Skin of body (tissue), 3 donors: ENCODE measurements at places on chromosomes 2 and 18.
A peak's percentile ranks its signal among the peaks of the same experiment; 100 is the strongest.

- DNase-seq, result no peak
Measured at GRCh38 chr2:75055142-75055819, 96.8 kb downstream of the POLE4 start.

DNA sequence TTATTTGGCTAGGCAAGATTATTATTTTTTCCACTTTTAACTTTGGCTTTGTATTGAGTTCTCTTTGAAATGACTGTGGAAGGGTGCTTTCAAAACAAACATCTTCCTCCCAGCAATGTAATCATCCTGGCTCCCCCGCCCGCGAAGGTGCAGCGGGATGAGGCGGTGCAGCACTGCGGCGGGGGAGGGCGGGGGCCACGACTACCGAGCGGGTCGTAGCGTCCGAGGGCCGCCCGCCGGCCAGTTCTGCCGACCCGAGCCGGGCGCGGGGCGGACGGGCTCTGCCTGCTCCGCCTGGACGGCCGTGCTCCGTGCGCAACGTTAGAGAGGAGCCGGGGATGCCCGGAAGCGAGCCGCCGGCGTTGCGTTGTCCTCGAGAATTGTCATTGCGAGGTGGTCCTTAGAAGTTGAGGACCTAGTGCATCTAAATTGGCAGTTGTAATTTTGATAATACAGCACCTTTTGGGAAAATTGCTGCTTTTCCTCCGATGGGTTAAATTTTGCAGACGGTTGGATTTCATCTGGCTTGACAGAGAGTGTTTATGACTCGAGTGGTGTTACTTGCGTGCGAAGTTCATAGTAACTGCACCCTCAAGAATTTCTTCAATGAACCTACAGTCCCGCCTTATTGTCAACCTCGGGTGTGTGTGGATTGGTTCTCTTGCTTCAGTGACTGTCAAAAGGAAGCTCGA lies 1.1 kb downstream of the EPC2 start:
- DNase-seq, result peak; percentile 89

GRCh38 chr2:96523659-96524481 lies 12.7 kb upstream of the ARID5A start:
- DNase-seq, result peak; percentile 67

- DNase-seq, result peak; percentile 90
Measured at GRCh38 chr2:30421604-30422443, 25.2 kb upstream of the LCLAT1 start.

DNA sequence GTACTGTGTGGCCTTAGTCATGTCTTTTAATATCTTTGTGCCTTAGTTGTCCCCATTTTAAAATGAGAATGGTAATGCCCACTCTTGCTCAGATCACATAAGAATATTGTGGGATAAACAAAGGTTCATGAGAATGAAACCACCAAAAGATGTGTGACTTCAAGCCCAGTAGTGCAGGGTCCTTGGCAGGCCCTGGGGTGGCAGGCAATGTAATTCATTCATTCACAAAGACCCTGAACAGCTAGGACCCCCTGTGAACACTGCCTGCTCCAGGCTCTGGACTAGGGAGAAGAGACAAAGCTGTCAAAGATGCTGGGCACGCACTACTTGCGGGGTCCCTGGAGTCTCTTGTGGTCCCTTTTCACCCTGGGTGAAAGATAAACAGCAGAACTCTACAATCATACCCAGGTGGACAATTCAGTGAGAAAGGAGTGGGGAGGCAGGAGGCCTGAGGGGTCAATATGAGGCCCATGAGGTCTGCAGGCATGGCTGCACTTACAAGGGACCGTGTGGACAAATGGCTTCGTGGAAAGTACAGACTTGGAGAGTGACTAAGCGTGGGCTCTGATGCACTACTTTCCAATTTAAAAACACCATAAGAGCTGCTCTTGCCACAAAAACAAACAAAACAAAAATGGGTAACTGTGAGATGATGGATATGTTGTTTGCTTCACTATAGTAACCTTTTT lies 136.1 kb downstream of the SMAD7 start:
- DNase-seq, result no peak

GRCh38 chr2:147569426-147569825 lies 275.4 kb upstream of the ACVR2A start:
- DNase-seq, result no peak

DNA sequence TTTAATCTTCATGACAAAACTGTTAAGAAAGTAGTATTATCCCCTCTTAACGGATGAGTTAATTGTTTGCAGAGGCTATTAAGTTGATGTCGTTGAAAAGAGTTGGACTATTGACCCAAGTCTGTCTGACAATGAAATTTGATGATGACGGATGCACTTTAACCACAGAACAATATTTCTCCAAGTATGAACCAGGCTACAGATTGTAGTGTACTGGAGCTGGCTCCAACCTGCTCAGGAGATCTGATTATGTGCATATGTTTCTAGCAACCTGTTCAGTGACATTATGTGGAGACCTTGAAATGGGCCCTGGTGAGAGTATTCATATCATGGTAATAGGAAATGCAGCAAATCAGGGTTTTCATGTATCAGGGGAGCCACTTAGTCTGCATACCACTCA lies 174.1 kb downstream of the CDH7 start:
- no peak for DNase-seq

- DNase-seq, result no peak
Measured at GRCh38 chr2:120596191-120596811, 139.4 kb upstream of the GLI2 start.

DNA sequence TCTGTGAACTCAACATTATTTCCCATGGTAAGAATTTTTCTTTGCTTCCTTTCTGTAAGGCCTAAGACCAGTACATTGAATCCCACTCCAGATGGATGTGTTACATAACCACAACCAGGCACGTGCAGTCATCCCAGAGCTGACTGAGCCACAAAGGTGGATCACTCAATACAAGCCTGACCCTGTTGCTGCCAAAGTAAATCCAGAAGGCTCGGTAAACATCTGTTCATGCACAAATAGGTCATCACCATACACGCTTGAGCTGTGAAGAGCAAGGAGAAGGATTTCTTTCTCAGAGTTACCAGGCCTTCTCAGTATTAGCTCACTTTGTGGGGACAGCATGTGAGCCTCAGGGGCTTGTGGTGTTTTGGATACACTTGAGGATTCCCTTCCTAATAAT lies 791.4 kb upstream of the FANCL start:
- DNase-seq, result peak; percentile 2

- no peak for DNase-seq
Measured at GRCh38 chr2:240640939-240641338, 15.7 kb downstream of the GPR35 start.

DNA sequence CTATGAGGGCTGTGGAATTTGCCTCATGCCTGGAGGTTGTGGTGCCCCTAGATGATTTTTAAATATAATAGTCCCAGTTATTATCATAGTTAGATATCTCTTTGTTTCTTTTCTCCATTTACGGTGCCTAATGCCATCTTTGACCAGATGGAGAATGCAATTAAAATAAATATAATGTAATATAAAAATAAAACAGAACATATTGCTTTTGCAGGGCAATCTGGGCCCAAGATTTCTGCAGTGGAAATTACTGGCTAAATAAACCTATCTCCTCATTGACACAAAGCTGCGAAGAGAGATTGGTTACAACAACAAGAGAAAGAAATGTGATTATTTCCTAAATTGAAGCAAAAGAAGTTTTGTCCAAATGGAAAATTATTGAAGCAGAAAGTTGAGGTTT lies 51.8 kb downstream of the CPO start:
- no peak for DNase-seq

DNA sequence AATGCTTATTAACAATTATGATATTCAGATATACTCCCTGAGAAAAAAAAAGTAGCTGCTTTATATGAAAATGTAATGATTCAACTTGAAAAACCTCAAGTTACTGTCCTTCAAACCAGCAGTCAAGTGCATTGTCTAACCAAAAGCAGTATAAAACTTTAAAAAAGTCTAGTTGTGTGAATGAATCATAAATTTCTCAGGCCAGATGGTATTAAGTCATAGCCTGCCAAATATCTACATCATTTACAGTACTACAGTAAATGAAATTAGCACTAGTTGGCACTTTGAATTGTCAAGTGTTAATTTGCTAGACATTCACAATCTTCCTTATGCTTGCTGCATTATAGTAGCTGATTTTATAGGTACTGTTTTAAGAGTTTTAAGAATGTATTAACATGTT lies 85.9 kb downstream of the CBLN2 start:
- DNase-seq, result no peak

GRCh38 chr2:150788426-150789140 lies 301.1 kb upstream of the RND3 start:
- DNase-seq, result no peak

GRCh38 chr2:121884078-121884477 lies 128.6 kb downstream of the TSN start:
- DNase-seq, result no peak

- no peak for DNase-seq
Measured at GRCh38 chr2:119421741-119422140, 9.9 kb upstream of the TMEM37 start.

DNA sequence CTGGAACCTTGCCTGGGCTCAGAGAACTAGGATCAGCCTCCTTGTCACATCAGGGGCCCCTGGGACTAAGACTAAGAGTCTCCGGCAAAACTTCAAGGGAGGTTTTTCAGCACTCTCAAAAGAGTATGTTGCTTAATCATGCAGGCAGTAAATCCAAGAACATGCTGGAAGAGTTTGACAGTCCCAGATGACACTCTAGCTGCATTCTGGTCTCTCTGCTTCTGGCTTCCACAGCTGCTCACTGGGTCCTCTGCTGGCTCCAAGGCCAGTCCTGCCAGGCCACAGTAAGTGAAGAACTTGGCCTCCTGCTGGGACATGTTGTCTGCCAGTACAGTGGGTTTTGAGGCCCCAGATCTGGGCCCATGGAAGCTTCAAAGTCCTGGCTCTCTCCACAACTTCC lies 45.2 kb upstream of the IL1RL1 start:
- peak; percentile 16 for DNase-seq

GRCh38 chr2:144067506-144067905 lies 452.4 kb downstream of the ZEB2 start:
- DNase-seq, result no peak

- DNase-seq, result no peak
Measured at GRCh38 chr18:47964053-47964452, 33.6 kb upstream of the SMAD2 start.

DNA sequence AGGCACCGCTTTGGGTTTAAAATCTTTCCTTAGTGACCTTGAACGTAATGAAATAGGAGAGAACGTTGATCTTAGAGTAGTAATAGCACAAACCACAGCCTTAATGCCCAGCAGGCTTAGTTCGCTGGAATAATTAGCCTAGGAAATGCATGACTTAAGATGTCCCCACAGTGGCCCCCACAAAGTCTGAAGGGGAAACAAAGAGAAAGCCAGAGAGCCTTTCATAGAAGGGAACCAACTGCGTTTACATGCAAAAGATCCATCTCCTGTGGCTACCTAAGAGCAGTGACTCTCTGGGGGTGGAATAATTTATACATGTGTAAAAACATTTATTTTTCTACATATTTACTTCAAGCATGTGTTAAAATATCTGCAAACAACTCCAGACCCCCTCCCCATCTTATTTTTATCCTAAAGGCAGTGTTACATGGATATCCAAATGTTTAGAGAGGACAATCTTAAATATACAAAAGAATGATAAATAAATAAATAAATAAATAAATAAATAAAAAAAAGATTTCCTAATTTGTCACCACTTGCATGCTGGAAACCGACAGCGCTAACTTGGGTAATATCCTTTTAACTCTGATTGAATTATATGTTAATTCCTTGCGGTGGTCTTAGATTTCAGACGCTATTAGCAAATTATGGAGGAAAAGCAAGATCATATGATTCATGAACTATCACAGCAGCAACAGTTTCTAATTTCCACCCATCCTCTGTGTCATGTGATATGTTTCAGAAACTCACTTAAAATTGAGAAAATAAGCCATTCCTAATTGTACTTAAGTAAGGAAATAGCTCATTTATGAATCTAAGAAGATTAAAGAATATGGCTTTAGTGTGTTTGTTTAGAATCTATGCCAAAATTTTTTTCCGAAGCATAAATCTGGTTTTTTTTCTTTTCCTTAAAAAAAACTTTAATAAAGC lies 23.4 kb upstream of the CYP1B1 start:
- no peak for DNase-seq

GRCh38 chr2:182230561-182230960 lies 196.3 kb downstream of the PDE1A start:
- no peak for DNase-seq

DNA sequence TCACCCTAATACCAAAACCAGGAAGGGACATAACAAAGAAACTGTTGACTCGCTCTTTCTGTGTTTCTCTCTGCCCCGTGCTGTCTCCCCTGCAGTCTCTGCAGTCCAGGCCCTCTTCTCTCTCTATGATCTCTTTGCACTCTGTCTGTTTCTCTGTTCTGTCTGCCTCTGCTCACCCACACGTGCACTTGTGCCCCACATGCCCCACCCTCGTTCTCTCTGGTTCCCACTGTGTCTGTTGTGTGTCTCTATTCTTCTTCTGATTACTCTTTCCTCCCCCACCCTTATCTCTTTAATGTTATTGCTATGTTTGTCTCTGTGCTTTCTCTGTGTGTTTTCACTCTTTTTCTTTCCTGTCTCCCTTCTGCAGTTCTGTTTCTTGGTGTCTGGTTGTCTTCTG lies 54.0 kb downstream of the NAT8 start:
- no peak for DNase-seq

GRCh38 chr2:37648331-37649011 lies 23.0 kb downstream of the CDC42EP3 start:
- no peak for DNase-seq

DNA sequence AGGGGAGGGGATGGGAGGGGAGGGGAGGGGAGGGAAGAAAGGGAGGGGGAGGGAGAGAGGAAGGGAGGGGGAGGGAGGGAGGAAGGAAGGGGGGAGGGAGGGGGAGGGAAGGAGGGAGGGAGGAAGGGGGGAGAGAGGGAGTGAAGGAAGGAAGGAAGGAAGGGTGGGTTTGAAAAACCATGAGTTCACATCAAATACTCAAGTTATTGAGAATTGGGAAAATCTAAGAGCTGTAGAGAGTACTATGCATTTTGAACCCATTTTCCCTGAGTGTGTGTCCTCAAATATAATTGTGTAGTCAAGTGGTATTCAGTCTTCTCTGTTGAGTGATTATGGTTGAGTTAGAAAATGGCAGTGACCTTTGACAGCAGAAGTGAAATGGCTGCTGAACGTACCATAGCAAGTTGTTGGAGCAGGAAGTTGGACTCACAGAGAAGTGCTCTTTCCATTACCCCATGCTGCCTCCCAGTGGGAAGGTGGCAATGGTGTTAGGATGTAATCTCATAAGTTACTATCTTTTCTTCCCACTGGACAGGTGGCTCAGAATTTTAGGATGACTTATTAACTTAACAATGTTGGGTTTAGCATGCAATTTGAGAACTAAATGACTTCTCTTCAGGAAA lies 214.6 kb downstream of the SETBP1 start:
- no peak for DNase-seq

- no peak for DNase-seq
Measured at GRCh38 chr2:160657196-160657595, 163.6 kb upstream of the RBMS1 start.
